ENCODE measurements at places on chromosomes 2 and 18. TPM values are rescaled to one million over a fixed set of nuclear protein-coding genes. Genes with fewer than 3 reads are reported as not detected.
A peak's percentile ranks its signal among the peaks of the same experiment; 100 is the strongest.

STAT4 gene
- total RNA-seq: 1.1 TPM

DNA sequence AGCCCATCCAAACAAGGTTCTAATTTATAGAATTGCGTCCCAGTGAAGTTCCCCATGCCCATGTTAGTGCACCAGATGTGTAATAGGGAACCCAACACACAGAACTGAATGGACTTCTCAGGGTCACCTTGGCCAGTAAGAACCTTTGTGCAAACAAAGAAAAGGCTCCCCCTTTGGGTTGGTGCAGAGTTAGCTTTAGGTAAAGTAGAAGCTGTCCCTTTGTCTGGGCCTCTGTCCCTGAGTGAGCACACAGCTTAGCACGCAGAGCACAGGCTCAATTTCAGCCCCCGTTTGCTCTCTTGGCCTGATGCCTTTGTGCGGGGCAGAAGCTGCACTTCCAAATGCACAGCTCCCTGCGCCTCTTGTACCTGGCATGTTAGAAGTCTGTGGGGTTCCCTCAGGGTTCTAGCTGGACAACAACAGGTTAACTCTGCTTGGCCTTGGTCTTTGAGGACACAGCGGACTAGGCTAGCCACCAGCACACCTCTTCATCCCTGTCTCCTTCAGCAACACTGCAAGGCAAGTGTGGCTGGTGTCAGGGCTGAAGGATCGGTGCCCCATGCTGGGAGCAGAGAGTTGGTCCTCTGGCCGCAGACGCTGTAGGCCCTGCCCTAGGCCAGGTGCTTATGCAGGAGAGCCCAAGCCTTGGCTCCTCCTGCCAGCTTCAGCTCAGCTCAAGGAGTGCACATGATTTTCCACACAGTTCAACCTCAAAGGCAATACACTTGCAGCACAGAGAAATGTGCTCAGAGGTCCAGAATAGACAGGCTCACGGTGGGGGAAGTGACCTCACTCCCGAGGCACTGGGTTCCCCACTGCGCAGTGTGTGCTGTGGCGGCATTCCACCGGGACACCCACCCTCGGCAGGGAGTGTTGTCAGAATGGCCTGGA is 73.3 kb upstream of the FOSL2 start:
- no peak for DNase-seq

DNA sequence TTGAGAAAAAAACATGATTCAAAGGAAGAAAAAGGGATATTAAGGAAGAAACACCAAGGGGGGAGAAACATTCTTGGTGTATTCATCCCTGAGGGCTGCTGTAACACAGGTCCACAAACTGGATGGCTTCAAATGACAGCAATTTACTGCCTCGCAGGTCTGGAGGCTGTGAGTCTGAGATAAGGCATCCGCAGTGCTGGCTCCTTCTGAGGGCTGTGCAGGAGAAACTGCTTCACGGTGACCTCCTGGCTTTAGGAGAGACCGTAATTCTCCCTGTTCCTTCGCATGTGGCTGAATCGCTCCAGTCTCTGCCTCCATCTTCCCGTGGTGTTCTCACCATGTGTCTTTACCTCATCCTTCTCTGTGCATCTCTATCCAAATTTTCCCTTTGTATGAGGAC is 490.7 kb downstream of the EIPR1 start:
- DNase-seq: no peak

DNA sequence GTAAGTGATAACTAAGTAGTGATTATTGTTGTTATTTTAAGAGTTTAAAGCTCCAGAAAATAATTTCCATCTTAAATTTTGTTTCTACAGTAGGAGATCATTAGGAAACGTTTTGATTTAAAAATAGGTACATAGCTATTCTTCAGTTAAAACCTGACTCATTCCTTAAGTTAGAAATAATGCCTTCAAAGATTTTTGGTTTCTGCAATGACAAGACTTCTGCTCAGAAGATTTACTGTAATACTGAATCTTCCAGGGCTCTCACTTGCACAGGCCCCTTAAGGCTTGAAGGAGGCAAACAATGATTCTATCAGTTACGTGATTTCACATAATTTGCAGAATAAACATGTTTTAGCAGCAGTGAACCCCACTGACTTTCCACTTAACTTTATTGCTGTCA is 333.7 kb downstream of the RAD51AP2 start:
- no peak for DNase-seq

DNA sequence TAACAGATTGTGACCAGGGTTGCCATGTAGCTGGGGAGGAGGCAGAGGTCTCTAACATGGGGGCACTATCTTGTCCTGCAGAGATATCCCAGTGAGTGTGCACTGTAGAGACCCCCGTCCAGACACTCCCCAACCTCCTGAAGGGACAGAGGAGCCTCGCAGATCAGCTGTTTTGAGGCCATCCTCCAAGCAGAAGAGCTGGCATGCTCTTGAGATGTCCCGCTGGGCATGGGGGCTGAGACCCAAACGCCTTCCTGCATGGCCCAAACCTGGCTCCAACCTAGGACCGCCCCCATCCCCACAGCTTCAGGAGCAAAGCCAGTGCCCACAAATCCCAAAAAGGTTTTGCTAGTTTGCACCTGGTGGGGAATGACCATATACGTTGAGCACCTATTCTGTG is 2.7 kb upstream of the SLC66A3 start:
- DNase-seq: no peak

POTEI gene
- 0.15 TPM for total RNA-seq

- no peak for DNase-seq
Observed at GRCh38 chr2:182716650-182716979, 558 bp downstream of the DNAJC10 start.

- no peak for DNase-seq
Observed at GRCh38 chr2:3025261-3025660, 352.4 kb downstream of the EIPR1 start.

- DNase-seq: no peak
Observed at GRCh38 chr2:203591642-203592041, 56.5 kb upstream of the RAPH1 start.

AFF3 gene
- 12.2 TPM for total RNA-seq

GRCh38 chr2:59851836-59852475 is 701.5 kb downstream of the BCL11A start:
- DNase-seq: no peak

PAX8 gene
- total RNA-seq: 2.1 TPM

DNA sequence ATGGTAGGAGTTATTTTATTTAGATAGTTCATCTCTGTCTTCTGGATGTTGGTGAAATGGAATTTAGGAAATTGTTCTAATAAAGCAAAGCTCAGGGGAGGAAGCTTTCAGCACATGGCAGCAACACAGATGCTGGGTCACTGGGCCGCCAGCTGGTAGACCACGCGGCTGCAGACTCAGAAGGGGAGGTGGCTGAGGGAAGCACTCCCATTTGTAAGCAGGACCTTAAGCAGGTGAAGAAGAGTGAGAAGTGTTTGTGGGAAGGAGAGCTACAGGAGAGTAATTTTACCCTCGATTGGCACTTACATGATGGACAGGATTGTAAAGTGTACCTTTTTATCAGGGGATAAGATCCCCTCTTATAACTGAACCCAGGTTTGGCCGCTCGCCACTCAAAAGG is 24.4 kb downstream of the NMS start:
- DNase-seq: no peak

GPR17 gene
- total RNA-seq: 0.15 TPM

- DNase-seq: no peak
Observed at GRCh38 chr18:6650747-6651146, 78.8 kb upstream of the ARHGAP28 start.

MPP4 gene
- total RNA-seq: 0.13 TPM

- no peak for DNase-seq
Observed at GRCh38 chr2:141889788-141890187, 241.0 kb downstream of the LRP1B start.

GRCh38 chr2:200810998-200811332 is 745 bp upstream of the BZW1 start:
- no peak for DNase-seq

- no peak for DNase-seq
Observed at GRCh38 chr2:150663143-150663542, 175.7 kb upstream of the RND3 start.

DNA sequence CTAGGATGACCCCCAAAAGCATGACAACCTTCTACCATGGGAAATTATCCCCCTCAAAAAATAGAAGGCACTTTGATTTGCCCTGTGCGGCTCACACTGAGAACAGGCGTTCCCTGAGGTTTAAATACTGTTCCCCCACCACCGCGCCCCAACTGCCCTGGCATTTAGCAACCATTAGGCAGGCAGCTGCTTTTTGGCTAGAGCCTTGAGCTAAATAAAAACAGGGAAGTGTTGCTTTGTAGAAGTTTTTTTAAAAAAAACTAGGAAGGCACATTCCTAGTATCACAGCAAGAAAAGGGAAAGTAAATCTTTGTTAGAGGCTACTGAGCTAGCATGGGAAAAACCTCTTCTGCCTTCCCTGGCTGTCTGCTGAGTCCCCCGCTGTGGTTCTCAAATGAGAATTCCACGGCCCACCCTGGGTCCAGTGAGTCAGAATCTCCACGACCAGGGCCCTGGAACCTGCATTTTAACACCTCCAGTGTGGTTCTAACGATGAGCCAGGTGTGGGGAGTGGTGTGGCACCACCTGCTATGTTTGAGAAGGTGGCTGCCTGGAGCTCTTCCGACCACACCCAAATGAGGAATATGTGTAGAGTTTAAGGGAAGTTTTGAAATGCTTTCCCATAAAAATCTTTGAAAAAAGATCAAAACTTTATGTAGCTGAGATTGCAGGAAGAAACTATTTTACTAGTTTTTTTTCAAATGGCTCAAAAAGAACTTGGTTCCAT is 66.4 kb downstream of the VIT start:
- no peak for DNase-seq

- DNase-seq: no peak
Observed at GRCh38 chr18:70385474-70385873, 96.6 kb downstream of the SOCS6 start.

DNA sequence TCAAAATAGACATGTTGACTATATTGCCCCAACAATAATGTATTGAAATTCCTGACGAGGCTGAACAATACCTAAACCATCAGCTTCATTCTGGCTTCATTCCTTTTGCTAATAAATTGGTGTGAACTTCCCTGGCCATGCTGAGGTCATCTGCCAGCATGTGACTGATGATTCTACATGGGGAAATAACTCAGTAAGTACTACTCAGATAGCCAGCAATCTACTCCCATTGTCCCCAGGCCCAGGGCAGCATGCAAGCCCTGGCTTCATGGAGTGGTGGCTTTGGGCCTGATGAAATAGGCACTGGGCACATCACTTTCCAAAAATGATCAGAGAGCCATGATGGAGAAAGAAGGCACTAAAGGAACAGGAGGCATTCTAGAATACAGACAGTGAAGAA is 468.5 kb upstream of the PIK3C3 start:
- no peak for DNase-seq

- DNase-seq: peak; percentile 22
Observed at GRCh38 chr2:209425471-209426071, 1.7 kb downstream of the MAP2 start.

- no peak for DNase-seq
Observed at GRCh38 chr2:57490741-57491140, 555.9 kb upstream of the VRK2 start.

GRCh38 chr2:212145121-212145520 is 393.5 kb downstream of the ERBB4 start:
- DNase-seq: no peak

- no peak for DNase-seq
Observed at GRCh38 chr2:116804901-116805300, 1009.6 kb upstream of the DDX18 start.

DNA sequence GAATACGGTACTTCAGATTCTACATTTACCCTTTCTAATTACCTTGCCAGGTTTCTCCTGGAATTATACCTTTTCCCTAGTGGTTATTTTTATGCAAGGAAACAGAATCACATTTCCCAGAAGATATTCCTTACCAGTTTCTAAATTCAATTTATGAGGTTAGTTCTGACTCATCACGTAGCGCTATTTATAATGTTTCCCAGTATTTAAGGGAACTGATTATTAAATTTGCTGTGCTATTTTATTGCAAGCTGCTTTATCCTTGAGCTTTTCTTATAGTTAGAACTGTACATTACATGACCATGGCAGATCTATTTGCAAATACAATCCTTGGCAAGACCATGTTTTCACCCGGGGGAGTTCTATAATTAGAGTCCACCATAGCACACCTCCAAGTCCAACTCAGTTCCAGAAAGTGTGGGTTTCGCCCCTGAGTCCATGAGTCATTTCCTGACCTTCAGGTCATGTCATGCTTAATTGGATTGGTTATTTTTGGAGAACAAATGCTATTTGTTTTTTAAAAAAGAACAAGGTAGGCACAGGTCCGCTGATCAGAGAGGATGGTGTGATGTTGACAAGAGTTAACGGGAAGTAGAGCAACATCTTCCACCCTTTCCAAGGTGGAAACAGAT is 126.6 kb downstream of the ZNF532 start:
- no peak for DNase-seq

CNTNAP5 gene
- 5.0 TPM for total RNA-seq

DNA sequence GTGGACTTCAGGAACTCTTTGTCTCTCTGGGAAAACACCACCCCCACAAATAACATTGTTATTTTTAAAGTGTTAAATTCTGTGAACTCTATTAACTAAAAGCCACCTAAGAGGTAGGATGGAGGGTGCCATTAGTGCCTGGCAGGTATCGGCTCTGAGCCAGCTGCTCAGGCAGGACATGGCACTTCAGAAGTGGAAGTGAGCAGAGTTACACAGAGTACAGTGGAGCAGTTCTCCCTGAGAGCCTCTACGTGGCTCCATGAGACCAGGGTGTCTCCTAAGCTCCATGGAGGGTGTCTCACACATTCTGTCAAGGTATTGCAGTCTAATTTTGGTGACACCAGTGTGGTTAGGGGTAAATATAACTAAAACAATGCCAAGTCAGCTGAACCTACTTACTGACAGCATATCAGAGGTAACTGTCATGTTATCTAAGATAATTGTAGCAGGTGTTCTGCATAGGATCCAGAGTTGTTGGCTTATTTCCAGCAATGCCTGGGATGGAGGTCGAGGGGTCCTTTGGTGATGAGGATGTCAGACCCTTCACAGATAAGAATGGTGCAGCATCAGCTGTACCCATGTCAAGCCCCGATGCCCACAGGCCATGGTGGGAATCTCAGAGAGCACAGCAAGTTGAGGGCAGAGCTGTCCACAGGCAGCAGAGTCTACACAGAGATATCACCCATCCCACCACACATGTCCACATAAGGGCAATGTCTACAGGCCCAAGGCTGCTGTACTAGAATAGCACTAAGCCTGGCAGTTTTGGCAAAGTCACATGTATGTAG is 8.6 kb upstream of the MALL start:
- DNase-seq: no peak

GRCh38 chr2:68246396-68246795 is 5.9 kb downstream of the PPP3R1 start:
- DNase-seq: no peak

KANSL1L gene
- total RNA-seq: 13.0 TPM

GRCh38 chr2:10453905-10454298 is 5.8 kb upstream of the ODC1 start:
- DNase-seq: no peak

KLHL41 gene
- 0.10 TPM for total RNA-seq

DNA sequence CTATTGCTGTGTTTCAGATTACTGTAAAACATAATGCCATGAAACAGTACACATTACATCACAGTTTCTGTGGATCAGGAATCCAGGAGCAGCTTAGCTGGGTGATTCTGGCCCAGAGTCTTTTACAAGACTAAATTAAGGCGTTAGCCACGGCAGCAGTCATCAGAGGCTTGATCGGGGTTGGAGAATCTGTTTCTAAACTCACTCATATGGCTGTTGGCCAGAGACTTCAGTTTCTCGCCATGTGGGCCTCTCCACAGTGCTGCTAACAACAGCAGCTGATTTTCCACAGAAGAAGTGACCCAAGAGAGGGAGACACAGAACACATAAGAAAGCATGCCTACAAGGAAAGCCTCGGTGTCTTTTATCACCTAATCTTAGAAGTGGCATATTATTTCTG is 89.2 kb upstream of the MYO3B start:
- DNase-seq: no peak

RFTN2 gene
- 27.2 TPM for total RNA-seq

GRCh38 chr2:128300151-128301020 is 18.3 kb downstream of the HS6ST1 start:
- no peak for DNase-seq

Measured in endothelial cell (in vitro differentiated cells).